ENCODE measurements at places on chromosomes 13 and 19. TPM values are rescaled to one million over a fixed set of nuclear protein-coding genes. Genes with fewer than 3 reads are reported as not detected.

Gene KLHL1
- 0.04 TPM for polyA plus RNA-seq

DNA sequence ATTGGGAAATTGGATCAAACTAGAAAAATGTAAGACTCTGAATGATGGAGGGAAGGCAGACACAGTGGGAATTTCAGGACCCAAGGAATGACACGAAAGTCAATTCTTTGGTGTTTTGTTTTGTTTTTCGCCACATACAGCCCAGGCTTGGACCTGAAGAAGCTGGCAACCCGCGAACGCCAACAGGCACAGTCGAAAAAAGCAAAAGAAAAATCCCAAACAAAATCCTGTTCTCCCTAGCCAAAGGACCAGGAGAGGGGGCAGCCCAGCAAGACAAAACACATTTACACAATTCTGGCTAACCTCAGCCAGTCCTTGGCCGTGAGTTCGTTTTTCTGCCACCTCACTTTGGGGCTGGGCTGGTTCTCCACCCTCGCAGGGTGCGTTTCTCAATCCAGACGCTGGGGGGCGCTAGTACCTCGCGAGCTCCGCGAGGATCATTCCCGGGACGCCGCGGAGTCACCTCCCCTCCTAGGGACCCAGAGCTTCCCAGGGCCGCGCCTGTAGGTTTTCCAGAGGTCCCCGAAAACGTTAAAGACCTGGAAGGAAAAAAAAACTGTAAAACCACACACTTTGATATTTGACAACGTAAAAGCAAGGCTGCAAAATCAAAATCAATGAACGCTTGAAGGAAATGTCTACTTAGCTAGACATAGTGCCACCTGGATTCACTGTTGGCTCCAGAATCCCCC is 34.9 kb upstream of the TPM4 start:
- H3K4me3 ChIP-seq = no peak overlapping the region
- DNase-seq = peak; percentile 79
- H3K36me3 ChIP-seq = no peaks in the 10 kb centered on the region
- no peaks in the 10 kb centered on the region for H3K27me3 ChIP-seq
- no peaks in the 10 kb centered on the region for H3K4me1 ChIP-seq

Gene DPF1
- 0.17 TPM for polyA plus RNA-seq

- no peaks in the 10 kb centered on the region for H3K4me1 ChIP-seq
- no peak for DNase-seq
- no peak overlapping the region for H3K4me3 ChIP-seq
- no peaks in the 10 kb centered on the region for H3K27me3 ChIP-seq
- no peaks in the 10 kb centered on the region for H3K36me3 ChIP-seq
- no peak overlapping the region for H3K27ac ChIP-seq
Measured at GRCh38 chr13:109568339-109568818, 218.0 kb downstream of the IRS2 start.

Gene ZNF616
- 5.2 TPM for polyA plus RNA-seq

DNA sequence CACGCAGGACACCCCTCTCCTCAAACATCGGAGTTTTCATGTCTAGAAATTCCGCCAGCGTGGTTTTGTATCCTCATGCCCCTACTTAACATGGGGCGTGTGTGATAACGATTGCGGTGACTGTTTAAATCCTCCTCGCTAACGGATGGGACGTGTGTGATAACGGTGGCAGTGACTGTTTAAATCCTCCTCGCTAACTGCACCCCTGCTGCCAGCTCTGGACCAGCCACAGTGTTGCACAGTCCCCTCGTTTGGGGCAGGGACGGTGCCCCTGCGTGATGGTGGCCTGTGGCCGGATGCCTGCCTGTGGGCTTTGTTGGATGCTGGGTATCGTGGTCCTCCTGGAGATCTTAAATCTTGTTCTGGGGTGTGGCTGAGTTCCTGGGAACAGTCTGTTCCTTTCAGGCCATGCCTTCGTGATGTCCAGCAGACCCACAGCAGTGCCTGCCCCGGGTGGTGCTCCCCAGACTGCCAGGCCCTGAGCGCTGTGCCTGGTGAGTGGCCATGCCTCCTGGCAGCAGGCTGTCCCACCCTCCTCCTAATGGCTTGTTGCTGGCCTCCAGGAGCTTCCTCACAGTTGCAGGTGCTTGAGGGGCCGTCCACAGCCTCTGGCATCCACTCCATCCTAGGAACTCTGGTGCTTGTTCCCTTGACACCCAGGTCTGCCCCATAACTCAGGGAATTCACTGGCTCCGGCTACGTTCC is 122.5 kb upstream of the MCF2L start:
- H3K36me3 ChIP-seq = peaks cover 8% of the 10 kb centered on the region
- H3K4me1 ChIP-seq = no peaks in the 10 kb centered on the region
- no peak overlapping the region for H3K27ac ChIP-seq
- H3K27me3 ChIP-seq = no peaks in the 10 kb centered on the region
- H3K4me3 ChIP-seq = no peak overlapping the region

GRCh38 chr19:16375157-16375935 is 50.7 kb downstream of the KLF2 start:
- H3K36me3 ChIP-seq = no peaks in the 10 kb centered on the region
- H3K4me1 ChIP-seq = no peaks in the 10 kb centered on the region
- no peak for DNase-seq
- H3K27me3 ChIP-seq = no peaks in the 10 kb centered on the region
- H3K27ac ChIP-seq = no peak overlapping the region
- H3K4me3 ChIP-seq = no peak overlapping the region

Gene ZNF878
- 0.32 TPM for polyA plus RNA-seq

- H3K4me3 ChIP-seq = no peak overlapping the region
- DNase-seq = no peak
- H3K4me1 ChIP-seq = no peaks in the 10 kb centered on the region
- H3K27ac ChIP-seq = no peak overlapping the region
- no peaks in the 10 kb centered on the region for H3K27me3 ChIP-seq
- H3K36me3 ChIP-seq = no peaks in the 10 kb centered on the region
Measured at GRCh38 chr13:107373551-107373950, 805.6 kb upstream of the ARGLU1 start.

- peaks cover 74% of the 10 kb centered on the region for H3K4me1 ChIP-seq
- no peak for DNase-seq
- H3K4me3 ChIP-seq = no peak overlapping the region
- no peaks in the 10 kb centered on the region for H3K27me3 ChIP-seq
Measured at GRCh38 chr13:48251611-48252081, 18.6 kb downstream of the ITM2B start.

DNA sequence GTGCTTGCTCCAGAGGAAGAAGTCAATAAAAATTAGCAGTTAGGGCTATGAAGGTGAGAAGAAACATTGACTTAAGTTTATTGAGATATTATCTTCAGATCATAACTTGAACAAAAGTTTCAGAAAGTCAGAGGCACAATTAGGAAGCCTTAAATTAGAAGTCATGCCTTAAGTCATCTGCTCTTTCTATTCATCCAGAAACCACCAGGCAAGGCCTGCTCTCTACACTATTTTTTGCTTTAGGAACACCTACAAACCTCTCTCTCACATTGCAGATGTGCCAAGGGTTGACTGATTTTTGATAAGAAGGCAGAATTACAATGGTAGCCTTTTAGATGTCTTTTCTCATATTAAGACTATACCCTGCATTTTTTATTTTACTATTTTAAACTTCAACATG is 268.7 kb downstream of the SPRY2 start:
- H3K4me1 ChIP-seq = no peaks in the 10 kb centered on the region
- no peak for DNase-seq
- no peaks in the 10 kb centered on the region for H3K27me3 ChIP-seq
- no peak overlapping the region for H3K4me3 ChIP-seq
- no peak overlapping the region for H3K27ac ChIP-seq
- no peaks in the 10 kb centered on the region for H3K36me3 ChIP-seq

GRCh38 chr19:8695501-8695900 is 3.1 kb downstream of the ACTL9 start:
- H3K27me3 ChIP-seq = peaks cover 3% of the 10 kb centered on the region
- DNase-seq = no peak
- H3K36me3 ChIP-seq = no peaks in the 10 kb centered on the region
- H3K4me3 ChIP-seq = no peak overlapping the region

- no peak for DNase-seq
- H3K4me3 ChIP-seq = no peak overlapping the region
- H3K27ac ChIP-seq = no peak overlapping the region
- peaks cover 17% of the 10 kb centered on the region for H3K27me3 ChIP-seq
- H3K36me3 ChIP-seq = no peaks in the 10 kb centered on the region
Measured at GRCh38 chr19:17457616-17458015, 3.1 kb downstream of the NXNL1 start.

DNA sequence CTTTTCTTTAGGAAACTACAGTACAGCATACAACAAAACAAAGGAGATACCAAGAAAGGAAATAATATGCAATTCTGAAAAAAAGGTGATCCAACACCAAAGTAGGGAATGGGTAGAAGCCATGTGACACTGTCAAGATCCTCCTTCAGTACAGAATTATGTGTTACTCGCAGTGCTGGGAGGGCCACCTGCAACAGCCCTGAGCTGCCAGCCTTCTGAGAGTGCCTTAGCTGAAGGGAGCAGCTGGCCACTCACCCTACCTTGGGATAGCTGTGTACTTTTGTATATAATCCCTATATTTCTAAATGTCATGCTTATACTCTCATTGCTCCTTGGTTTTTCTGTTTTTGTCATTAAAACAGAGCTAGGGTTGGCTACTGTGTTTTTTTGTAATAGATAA is 1518.2 kb upstream of the PCDH20 start:
- H3K4me3 ChIP-seq = no peak overlapping the region
- no peak for DNase-seq
- H3K4me1 ChIP-seq = no peaks in the 10 kb centered on the region
- no peaks in the 10 kb centered on the region for H3K36me3 ChIP-seq

GRCh38 chr19:6138066-6138465 is 2.6 kb downstream of the ACSBG2 start:
- H3K27me3 ChIP-seq = no peaks in the 10 kb centered on the region
- H3K4me1 ChIP-seq = no peaks in the 10 kb centered on the region
- no peak overlapping the region for H3K27ac ChIP-seq
- H3K36me3 ChIP-seq = no peaks in the 10 kb centered on the region
- no peak for DNase-seq

GRCh38 chr19:2270423-2271233 is 11.3 kb downstream of the PEAK3 start:
- H3K4me3 ChIP-seq = peak overlapping the region; percentile 75
- peaks cover 59% of the 10 kb centered on the region for H3K4me1 ChIP-seq
- H3K27ac ChIP-seq = peak overlapping the region; percentile 95
- peak; percentile 87 for DNase-seq
- H3K27me3 ChIP-seq = no peaks in the 10 kb centered on the region

Gene ZNF471
- polyA plus RNA-seq = 9.7 TPM

DNA sequence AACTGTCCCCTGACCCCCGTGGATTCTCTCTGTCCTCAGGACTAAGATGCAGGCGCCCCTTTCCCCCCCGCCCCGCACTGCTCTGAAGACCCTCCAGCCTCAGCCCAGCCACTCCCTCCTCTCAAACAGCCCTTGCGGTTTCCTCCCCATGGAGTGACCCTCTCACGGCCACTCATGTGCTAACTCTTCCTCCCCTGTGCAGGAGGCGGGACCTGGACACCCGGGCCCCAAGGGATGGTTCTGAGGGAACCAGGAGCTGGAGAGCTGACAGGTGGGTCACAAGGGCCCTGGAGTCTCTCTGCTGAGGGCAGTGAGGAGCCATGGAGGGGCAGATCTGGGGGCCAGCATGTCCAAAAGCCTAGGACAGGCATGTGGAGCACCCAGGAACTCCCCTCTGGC is 1.9 kb downstream of the ISOC2 start:
- DNase-seq = no peak
- peak overlapping the region; percentile 97 for H3K27ac ChIP-seq
- no peaks in the 10 kb centered on the region for H3K27me3 ChIP-seq

- H3K4me1 ChIP-seq = no peaks in the 10 kb centered on the region
- DNase-seq = no peak
- no peak overlapping the region for H3K4me3 ChIP-seq
- H3K27me3 ChIP-seq = no peaks in the 10 kb centered on the region
Measured at GRCh38 chr13:104021806-104022397, 955.7 kb upstream of the SLC10A2 start.

DNA sequence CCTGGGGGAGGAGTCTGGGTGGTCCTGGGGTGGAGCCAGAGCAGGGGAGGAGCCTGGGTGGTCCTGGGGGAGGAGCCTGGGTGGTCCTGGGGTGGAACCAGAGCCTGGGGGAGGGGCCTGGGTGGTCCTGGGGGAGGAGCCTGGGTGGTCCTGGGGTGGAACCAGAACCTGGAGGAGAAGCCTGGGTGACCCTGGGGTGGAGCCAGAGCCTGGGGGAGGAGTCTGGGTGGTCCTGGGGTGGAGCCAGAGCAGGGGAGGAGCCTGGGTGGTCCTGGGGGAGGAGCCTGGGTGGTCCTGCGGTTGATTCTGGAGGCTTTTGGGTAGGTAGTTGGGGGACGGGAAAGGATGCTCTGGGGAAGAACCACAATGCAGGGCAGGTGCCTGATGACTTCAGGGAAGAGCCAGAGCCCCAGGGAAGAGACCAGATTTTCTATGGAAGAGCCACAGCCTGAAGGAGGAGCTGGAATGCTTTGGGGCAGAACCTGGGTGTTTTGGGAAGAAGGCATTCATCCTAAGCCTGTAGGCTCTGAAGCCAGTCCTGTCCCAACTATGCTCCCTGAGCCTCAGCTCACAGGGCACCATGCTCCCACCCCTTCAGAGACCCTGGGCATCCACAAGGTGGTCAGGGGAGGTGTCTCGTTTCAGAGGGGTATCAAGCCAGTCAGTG is 15.0 kb downstream of the MRPS12 start:
- no peak for DNase-seq
- H3K4me3 ChIP-seq = no peak overlapping the region
- H3K27me3 ChIP-seq = no peaks in the 10 kb centered on the region
- H3K4me1 ChIP-seq = peaks cover 8% of the 10 kb centered on the region

DNA sequence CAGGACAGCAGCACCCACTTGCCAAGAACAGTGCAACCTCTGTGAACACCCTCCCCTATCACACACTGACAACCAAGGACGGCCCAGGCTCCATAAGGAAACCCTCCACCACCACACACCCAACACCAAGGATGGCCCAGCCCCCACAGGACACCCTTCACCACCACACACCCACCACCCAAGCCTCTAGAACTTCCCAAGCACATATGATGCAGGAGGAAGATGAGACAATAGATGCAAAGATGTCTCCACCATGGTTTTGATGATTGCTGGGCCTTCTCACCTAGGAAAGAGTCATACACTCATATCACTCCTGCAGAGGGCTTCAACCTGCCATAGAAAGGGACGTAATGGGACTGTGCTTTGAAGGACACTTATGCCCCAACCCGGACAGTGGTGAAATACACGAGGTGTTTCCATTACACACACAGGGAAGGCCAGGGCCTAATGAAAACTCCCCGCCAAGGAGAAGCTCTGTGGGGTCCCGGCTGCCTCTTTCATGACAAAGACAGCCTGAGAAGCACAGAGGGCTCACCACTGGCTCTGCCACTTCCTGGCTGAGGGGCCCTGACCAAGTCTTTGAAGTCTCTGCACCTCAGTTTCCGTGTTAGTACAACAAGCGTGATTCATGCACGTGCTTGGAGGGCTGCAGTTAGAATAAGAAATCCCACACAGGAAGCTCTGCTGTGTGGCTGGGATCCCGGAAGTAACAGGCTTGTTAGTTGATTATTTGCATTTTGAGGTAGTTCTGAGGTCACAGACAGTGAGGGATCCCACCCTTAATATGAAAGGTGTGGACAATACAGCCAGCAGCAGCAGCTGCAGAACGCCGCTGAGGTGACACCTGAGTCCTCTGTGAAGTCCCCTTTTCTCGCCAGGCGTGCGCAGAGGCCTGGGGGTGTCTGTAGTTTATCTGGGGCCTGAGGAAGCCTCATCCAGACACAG is 61.9 kb upstream of the ATP12A start:
- H3K36me3 ChIP-seq = no peaks in the 10 kb centered on the region
- H3K27ac ChIP-seq = no peak overlapping the region
- no peak for DNase-seq

Measured in adrenal gland (tissue), 19 donors.